ENCODE measurements at places on chromosomes 7 and 10.
A peak's percentile ranks its signal among the peaks of the same experiment; 100 is the strongest.

GRCh38 chr7:41148521-41148951, 554.4 kb downstream of the INHBA start:
- no peak for DNase-seq

DNA sequence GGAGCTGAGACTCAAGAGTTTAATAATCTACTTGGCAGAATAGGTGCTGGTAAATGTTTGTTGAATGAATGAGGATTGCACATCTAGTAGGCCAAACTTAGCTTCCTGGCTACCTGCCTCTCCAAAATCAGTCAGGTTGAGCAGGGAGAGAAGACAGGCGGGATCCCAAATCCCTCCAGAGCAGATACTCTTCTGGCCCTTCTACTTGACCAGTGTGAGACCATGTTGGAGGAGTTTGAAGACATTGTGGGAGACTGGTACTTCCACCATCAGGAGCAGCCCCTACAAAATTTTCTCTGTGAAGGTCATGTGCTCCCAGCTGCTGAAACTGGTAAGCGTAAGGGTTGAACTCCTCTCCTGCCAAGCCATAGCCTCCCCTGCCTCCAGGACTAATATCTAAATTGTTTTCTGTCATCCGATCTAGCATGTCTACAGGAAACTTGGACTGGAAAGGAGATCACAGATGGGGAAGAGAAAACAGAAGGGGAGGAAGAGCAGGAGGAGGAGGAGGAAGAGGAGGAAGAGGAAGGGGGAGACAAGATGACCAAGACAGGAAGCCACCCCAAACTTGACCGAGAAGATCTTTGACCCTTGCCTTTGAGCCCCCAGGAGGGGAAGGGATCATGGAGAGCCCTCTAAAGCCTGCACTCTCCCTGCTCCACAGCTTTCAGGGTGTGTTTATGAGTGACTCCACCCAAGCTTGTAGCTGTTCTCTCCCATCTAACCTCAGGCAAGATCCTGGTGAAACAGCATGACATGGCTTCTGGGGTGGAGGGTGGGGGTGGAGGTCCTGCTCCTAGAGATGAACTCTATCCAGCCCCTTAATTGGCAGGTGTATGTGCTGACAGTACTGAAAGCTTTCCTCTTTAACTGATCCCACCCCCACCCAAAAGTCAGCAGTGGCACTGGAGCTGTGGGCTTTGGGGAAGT, 2.2 kb upstream of the MBLAC1 start:
- no peak for DNase-seq

- no peak for DNase-seq
These were observed 12.1 kb upstream of the ZC3HAV1L start for GRCh38 chr7:139047970-139048369.

DNA sequence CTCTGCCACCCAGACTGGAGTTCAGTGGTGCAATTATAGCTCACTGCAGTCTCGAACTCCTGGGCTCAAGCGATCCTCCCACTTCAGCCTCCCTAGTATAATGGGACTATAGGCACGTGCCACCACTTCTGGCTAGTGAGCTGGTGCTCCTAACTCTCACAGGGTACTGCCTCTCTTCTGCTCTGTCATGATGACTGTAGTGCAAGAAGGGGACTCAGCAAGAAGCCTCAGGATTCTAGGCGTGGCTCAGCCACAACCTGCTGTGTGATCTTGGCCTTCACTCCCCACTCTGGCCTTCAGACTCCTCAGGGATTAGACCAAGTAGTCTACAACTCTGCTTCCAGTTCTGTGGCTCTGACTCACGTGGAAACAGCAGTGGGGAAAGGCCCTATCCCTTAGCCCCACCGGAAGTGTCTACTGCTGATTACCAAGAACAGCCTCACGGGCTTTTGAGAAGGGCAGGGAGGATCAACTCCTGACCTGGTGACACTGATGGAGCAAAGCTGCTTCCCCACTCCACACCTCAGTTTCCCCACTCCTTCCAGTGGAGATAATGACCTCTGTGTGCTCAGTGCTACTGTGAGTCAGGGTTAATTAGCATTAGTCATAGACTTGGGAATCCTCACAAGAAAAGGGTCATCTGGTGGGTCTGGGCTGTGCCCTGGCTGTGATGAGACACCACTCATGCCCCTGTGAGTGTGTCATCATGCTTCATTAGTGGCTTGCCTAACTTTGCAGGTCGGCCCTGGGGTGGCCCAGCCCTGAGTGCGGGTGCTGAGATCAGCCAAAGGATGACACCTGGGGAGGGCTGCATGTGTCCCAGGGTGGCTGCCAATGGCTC, 41.1 kb downstream of the ZC3HC1 start:
- no peak for DNase-seq

DNA sequence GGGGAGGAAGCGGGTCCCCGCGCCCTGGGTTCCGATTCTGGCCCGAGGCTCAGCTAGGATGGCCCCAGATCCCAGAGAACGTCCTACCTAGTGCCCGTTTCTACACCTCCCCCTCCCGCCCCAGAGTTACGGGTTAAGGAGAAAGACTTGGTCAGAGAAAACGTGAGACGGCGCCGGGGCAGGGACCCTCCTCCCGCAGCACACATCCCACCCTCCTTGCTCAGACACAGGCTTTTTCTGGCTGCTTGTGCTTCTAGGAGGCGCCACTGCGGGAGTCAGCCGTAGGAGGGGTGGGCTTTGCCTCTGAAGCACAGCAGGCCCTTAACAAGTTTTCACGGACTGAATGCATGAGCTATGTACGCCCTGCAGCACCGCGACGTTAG, 104.9 kb upstream of the LEP start:
- no peak for DNase-seq

DNA sequence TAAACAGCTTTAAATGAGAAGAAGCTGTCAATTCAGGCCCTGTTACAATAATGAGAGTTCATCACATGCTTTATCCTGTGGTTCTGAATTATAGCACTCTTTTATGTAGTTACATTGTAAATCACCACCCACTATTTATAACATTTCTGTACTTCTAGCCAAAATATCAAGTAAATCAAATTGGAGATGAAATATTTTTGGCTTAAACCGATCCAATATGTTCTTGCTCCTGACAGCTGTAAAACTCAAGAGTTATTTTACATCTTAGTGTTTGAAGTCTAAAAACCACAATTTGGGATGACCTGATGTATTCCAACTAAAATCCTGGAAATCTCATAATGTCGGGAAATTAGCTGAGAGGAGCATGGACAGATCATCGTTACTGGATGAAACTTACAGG, 371.2 kb upstream of the LRRN3 start:
- no peak for DNase-seq

DNA sequence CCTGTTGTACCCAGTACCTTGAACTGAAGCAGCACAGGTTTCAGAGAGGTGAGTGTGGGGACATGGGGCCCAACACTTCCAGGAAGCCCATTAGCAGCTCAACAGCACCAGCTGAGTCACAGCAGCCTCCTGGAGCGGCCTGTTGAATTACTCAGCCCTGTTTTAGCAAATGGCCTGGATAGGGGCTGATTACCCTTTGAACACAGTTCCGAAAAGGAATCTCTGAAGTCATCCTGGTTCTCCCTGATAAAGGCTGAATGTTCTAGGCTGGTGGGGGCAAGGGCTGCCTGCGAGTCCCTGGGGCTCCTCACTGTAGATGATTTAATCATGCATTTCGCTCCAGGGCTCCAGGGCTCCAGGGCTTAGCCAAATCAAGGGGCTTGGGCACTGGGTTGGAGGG, 287.5 kb downstream of the GRID1 start:
- no peak for DNase-seq

- DNase-seq = peak; percentile 68
These were observed 19.4 kb downstream of the SFTPD start for GRCh38 chr10:79929409-79929904.

- no peak for DNase-seq
These were observed 99.8 kb upstream of the RET start for GRCh38 chr10:42977032-42977416.

DNA sequence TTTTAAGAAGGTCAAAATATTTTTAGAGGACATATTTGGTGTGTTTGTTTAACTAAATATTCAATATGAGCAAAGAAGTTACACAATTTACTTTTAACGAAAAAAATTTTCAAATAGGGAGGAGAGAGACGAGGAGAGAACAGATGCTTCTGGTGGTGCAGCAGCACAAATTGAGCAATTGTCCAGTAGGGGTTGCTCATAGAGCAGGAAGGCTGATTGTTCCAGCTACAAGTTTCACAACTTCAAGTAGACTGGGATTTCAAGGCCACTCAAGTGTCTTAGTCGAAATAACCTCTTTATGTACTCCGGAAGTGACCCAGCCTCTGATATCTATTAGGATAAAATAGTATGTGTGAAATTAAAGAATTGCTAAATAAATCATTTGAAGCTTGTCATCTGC, 197.9 kb downstream of the HDAC9 start:
- no peak for DNase-seq

All from activated CD4-positive, alpha-beta T cell treated with anti-CD3 and anti-CD28 coated beads, Interleukin-2, amount 50 U/mL, for 24 hours (primary cell).